ENCODE measurements at places on chromosomes 4 and X. TPM values are rescaled to one million over a fixed set of nuclear protein-coding genes. Genes with fewer than 3 reads are reported as not detected.

The SLC16A2 gene
- total RNA-seq, result 6.9 TPM

The VSIG1 gene
- 0.25 TPM for total RNA-seq

The FAM114A1 gene
- 105 TPM for total RNA-seq

The SLC25A6 gene
- total RNA-seq, result 442 TPM

DNA sequence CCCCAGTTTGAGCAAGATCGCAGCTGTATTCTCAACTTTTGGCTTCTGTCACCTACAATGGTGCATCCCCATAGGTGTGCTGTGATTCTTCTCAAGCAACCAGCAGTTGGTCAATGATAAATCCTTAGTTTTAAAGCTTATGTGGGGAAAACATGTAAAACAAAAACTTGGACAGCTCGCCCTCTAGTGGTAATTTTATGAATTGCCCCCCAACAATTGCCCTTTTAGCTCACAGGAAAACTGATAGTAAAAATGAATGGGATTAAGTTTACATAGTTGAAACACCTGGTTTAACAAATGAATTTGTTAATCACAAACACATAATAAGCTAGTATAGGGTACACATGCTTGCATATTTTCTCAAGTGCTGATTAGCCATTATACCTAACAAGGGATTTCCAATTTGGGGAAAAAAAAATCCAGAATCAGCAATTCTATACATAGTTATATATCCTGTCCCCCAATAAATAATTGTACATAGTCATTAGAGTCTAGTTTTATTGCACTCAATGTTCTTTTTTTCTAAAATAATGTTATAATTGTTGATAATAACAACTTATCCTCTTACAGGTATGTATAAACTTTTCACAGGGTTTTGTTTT is 30.1 kb downstream of the TEX13A start:
- no peak for DNase-seq
- H3K36me3 ChIP-seq, result no peaks in the 10 kb centered on the region
- H3K27ac ChIP-seq, result no peak overlapping the region
- no peak overlapping the region for H3K4me3 ChIP-seq
- H3K4me1 ChIP-seq, result no peaks in the 10 kb centered on the region

- H3K4me1 ChIP-seq, result no peaks in the 10 kb centered on the region
- H3K27ac ChIP-seq, result no peak overlapping the region
- no peaks in the 10 kb centered on the region for H3K27me3 ChIP-seq
- no peaks in the 10 kb centered on the region for H3K36me3 ChIP-seq
- H3K4me3 ChIP-seq, result no peak overlapping the region
- DNase-seq, result no peak
Observed at GRCh38 chrX:84160736-84161135, 27.3 kb downstream of the RPS6KA6 start.

DNA sequence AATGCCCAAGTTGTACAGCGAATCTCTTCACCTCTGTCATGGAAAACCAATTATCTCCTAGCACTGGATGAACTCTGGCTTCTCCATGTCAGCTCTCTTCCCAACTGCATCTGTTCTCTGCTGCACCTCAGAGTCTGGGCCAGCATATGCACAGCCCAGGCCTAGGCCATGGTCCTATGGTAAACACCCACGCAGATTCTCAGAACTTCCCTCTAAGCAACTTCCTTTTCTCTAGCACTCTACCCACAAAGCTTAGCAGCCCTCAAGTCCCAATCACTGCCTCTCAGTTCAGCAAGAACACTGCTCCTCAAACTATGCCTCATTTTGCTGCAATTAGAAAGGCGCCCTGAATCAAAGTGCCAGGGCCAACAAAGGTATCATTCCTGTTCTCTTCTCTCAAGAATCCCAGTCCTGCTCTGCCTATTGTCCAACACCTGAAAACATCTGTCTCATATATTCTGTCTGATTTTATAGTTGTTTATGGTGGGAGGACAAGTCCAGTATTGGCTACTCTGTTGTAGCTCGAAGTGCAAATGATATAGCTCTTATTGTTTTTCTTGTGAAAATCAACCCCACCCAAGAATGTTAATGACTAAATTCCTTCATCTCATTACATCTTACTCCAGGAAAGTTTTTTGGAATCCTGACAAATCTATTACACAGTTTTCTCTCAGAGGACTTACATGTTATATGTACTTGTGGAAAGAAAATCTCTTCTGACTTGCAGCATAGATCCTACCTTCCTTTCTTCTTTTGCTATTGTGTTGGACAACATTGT is 85.4 kb downstream of the DCHS2 start:
- no peaks in the 10 kb centered on the region for H3K4me1 ChIP-seq
- no peak for DNase-seq
- no peak overlapping the region for H3K4me3 ChIP-seq
- H3K27ac ChIP-seq, result no peak overlapping the region
- no peaks in the 10 kb centered on the region for H3K36me3 ChIP-seq

- no peaks in the 10 kb centered on the region for H3K36me3 ChIP-seq
- no peak overlapping the region for H3K4me3 ChIP-seq
- DNase-seq, result no peak
- H3K4me1 ChIP-seq, result peaks cover 13% of the 10 kb centered on the region
- H3K27ac ChIP-seq, result no peak overlapping the region
Observed at GRCh38 chr4:1550122-1551070, 133.7 kb downstream of the FAM53A start.

GRCh38 chrX:120310861-120311726 is at the start of gene TMEM255A:
TMEM255A (minus strand) TSS chrX:120311461; CDS start chrX:120311309, 152 bp downstream.
- DNase-seq, result no peak
- peaks cover 6% of the 10 kb centered on the region for H3K4me1 ChIP-seq
- peak within 1 kb of the TSS; percentile 52 for H3K27ac ChIP-seq
- no peaks in the 10 kb centered on the region for H3K27me3 ChIP-seq

GRCh38 chr4:1793940-1794808 is 1.1 kb downstream of the FGFR3 start:
- no peaks in the 10 kb centered on the region for H3K36me3 ChIP-seq
- no peak for DNase-seq
- peak overlapping the region; percentile 3 for H3K27ac ChIP-seq
- H3K27me3 ChIP-seq, result no peaks in the 10 kb centered on the region
- H3K4me3 ChIP-seq, result peak overlapping the region; percentile 47
- peaks cover 24% of the 10 kb centered on the region for H3K4me1 ChIP-seq
